Effector memory CD8-positive, alpha-beta T cell (primary cell): ENCODE measurements at places on chromosomes 16 and 17.

DNA sequence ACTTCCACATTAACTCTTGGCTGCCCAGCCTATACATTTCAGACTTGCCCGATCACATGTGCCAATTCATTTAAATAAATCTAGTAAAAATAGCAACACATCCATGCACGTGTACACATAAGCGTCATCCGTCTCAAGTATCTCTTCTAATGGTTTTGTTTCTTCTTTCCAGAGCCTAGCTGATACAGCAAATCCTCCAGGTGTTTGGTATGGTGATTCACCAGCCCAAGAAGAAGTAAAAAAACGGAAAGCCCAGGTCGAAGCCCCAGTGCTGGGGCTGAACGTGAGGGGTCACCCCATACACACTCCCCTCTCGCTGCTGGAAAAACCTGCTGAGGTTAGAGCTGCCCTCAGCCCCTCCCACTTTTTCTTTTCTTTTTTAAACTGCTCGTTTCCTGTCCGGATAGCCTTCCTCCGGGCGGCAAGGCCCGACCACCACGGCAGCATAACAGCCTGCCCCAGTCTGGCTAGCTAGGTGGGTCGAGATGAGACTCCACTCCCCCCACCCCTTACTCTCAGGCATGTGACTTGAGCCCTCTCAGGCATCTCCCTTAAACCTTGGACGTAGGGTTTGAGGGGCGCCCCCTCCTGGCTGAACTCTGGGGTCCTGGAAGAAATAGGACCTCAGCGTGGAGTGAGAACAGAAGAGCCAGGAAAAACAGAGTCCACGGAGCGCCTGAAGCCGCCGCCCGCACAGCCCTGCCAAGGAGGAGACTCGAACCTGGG, 13.9 kb upstream of the OR1F1 start:
- no peak for DNase-seq

GRCh38 chr17:42591411-42591810, 13.9 kb upstream of the PSMC3IP start:
- no peak for DNase-seq

- DNase-seq = no peak
Observed at GRCh38 chr17:56779322-56779721, 54.4 kb downstream of the C17orf67 start.

GRCh38 chr16:84302111-84302954, 7.7 kb downstream of the WFDC1 start:
- no peak for DNase-seq

DNA sequence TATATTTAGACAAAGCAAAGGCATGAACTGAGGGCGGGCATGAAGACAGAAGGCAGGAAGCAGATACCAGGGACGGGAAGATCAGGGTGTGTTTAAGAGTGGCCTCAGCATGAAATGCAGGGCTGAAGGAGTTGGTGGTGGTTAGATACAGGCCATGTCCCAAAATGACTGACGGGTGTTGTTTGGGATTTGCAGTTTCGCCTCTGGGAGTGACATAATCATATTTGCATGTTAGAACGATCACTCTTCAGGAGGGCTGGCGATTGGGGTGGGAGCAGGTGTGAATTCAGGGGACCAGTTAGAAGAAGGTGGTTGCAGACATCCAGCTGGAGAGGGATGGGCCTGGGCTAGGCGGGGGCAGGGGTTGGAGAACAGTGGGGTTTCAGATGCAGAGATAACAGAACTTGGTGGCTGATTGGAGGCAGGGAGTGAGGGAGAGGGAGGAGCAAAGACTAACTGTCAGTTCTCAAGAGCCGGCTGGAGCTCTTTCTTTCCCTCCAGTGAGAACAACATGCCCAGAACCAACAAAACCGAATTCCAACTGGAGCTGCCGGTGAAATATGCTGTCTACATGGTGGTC, 27.2 kb upstream of the ITGAX start:
- no peak for DNase-seq

DNA sequence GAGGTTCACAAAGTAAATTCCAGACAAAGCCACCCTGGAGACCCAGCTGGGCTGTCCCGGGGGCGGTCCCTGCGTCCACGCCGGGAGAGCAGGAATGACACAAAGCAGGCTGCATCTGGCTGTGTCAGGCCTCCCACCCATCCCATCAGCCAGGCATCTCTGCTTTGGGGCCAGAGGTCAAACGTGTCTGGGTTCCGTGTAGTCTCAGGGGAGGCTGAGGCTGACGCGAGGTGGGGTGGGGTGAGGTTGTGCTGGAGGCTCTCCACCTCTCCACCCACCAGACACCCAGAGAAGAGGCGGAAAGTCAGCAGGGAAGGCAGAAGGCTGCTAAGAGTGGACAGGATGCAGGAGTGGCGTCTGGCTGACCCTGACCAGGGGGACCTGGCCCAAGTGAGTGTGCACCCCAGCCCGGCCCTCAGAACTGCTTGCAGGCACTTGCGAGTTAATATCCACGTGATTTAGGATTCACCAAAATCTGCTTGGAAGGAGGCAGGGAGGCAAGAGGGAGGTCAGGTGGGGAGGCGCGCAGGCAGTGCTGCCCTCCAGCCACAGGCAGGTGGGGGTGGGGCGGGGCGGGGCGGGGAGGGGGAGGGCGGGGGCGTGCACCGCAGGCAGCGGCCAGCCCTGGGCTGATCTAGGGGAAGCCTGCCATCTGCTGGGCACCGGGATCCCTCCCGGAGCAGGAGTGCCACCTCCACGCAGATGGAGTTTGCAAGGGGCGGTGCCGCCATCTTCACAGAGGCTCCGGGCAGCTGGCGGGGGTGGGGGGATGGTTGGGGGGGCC, 44.3 kb downstream of the TBC1D16 start:
- peak; percentile 70 for DNase-seq

- DNase-seq = no peak
Observed at GRCh38 chr17:5840811-5841446, 229.2 kb upstream of the WSCD1 start.

DNA sequence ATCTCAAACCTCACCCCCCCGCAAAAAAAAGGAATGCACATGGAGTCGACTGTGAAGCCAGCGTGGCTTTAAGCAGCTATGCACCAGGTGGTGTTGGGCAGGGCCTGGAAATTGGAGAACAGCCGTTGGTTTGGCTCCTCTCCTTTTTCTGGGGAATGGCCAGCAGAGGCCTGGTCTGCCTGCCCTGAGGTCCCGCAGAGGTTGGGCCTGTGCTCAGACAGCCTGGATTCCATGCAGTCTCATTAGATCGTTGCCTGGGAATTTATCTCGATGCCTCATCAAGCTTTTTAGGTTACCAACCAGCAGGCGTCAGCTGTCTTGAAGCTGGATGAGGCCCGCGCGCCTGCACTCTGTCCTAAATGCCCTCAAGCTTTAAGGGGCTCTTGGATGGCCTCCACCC, 9.8 kb downstream of the SLC12A3 start:
- no peak for DNase-seq

- DNase-seq = no peak
Observed at GRCh38 chr17:78019976-78020716, 61.6 kb downstream of the TNRC6C start.

DNA sequence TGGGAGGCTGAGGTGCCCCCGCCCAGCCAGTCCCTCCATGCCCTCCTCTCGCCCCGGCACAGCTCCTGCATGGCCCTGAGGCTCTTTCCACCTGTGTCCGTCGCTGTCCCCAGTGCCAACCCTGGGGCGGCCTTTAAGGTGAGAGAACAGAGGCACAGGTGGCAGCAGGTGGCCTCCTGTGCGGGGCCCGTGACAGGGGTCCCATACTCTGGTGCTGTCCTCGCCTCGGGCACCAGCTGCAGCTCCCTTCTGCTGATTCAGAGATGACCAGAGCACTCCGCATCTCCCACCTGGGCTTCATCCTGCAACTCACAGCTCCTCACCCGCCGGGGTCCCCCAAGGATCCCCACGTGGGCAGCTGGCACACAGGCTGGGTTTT, 8.0 kb downstream of the PRSS27 start:
- DNase-seq = no peak

DNA sequence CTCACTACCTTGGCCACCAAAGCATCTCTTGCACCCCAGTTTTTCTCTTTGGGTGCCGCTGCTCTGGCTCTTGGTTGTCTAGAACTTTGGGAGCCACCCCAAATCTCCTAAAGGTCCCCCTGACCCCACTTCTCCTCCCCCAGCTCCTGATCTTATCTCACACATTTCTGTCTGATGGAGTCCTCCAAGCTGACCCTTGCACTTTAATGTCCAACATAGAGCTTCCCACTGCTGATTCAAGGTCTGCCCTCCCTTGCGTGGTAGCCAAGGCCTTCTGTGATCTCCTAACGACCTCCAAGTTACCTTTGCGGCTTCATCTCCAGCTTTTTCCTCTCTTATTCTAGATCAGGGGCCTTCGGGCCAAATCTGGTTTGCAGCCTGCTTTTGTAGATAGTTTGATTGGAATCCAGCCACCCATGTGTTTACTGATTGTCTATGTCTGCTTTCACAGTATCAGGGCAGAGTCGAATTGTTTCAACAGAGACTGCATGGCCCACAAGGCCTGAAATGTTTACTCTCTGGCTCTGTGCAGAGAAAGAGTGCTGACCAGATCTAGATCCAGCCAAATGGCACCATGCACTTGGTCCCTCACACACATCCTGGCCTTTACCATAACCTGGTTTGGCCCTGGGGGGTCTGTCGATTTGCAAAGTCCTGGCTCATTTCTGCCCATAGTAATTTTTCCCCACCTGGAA, 168.6 kb downstream of the HAPSTR1 start:
- DNase-seq = no peak

- no peak for DNase-seq
Observed at GRCh38 chr17:35235917-35236316, 7.0 kb upstream of the SLFN5 start.

- no peak for DNase-seq
Observed at GRCh38 chr17:80742091-80742490, 197.5 kb downstream of the RPTOR start.
